Activated CD4-positive, CD25-positive, alpha-beta regulatory T cell (primary cell): ENCODE measurements at places on chromosomes 11 and 22.

- no peak for DNase-seq
These were observed 10.5 kb upstream of the EHD1 start for GRCh38 chr11:64888729-64889511.

GRCh38 chr11:129365816-129366215, 9.8 kb upstream of the BARX2 start:
- DNase-seq: no peak

GRCh38 chr22:29885610-29886009, 2.6 kb downstream of the MTMR3 start:
- DNase-seq: no peak

DNA sequence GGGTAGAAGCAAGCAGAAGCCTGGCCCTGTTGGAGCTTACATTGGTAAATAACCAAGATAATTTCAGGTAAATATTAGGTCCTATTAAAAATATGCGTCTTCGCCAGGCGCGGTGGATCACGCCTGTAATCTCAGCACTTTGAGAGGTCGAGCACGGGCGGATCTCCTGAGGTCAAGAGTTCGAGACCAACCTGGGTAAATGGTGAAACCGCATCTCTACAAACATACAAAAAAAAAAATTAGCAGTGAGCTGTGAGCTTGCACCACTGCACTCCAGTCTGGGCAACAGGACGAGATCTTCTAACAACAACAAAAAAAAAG, 529 bp upstream of the SULT4A1 start:
- DNase-seq: no peak

- no peak for DNase-seq
These were observed 9.6 kb downstream of the P2RY2 start for GRCh38 chr11:73227571-73228211.

DNA sequence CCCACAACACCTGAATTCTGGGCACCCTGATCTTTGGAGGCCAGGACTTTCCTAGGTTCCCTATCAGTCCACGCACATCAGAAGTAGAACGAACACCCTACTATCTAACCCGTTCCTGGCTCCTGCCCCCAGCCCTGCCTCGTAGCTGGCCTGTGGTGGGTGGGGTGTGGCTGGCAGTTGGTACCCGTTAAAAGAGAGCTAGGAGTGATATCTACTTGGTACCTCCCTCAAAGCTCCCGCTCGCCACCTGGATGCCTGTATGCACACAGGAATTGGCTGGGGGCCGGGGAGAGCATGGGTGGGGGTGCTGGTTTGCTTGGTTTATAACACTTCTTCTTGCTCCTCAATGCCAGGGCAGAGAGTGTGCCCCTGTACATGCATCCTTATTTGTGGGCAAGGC, 14.0 kb upstream of the NECTIN1 start:
- DNase-seq: no peak

- DNase-seq: no peak
These were observed 39.5 kb downstream of the XRRA1 start for GRCh38 chr11:74909385-74909784.

DNA sequence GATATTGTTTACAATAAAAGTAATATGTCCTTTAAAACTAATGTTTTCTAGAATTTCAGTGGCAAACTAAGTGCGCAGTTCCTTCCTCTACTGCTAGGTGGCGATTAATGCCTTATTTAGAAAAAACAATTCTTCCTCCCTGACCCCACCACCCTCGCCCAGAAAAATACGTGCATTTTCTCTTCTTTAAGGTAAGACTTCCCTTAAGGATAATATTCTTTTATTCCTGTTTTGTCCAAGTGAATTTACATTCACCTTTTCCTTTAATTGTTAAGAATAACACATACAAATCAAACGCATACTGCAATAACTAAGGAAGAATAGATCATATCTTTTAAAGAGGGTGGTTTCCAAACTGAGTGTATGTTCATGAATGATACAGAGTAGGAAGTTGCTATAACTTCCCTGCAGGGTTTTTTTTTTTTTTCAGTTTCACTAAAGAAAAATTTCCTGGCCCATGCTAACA, 17.0 kb upstream of the PSMA1 start:
- DNase-seq: no peak

DNA sequence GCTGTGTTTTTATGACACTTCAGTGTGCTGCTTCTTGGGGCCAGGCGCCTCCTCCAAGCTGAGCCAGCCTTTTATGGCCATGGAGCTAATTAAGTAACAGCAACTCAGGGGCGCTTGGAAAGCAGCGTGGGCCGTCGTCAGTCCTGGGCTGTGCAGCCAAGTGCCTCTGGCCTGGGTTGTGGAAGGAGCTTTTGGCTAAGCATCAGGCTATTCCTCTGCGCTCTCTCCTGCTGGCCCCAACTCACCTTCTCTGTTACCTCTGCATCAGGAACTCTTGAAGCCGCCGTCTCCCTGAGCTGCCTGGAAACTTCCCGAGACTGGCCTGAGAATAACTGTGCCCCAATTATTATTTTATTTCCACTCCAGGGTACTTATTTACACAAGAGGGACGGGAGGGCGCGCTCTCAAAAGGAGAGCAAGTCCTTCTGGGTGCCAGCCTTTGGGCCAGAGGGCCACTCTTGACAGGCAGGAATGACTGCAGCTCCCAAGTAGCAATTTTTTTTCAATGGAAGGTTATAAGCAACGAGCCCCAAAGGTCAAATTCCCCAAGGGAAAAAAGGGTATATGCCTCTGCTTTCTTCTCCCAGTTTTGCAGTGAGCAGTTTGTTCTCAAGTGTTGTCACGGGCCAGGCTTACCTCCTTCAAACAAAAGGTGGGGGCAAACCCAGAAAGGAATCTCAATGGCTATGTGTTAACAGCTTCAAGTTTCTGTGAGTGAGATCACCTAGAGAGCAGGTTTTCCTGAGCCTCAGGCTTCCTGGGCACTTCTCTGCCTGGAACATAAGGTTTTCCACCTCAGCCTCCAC, 38.5 kb upstream of the NAV2 start:
- DNase-seq: no peak

- DNase-seq: no peak
These were observed 22.9 kb downstream of the MS4A6E start for GRCh38 chr11:60349990-60350389.

GRCh38 chr11:131349368-131350086, 20.9 kb upstream of the NTM start:
- DNase-seq: no peak

GRCh38 chr11:48007677-48008076, 27.3 kb downstream of the PTPRJ start:
- no peak for DNase-seq

DNA sequence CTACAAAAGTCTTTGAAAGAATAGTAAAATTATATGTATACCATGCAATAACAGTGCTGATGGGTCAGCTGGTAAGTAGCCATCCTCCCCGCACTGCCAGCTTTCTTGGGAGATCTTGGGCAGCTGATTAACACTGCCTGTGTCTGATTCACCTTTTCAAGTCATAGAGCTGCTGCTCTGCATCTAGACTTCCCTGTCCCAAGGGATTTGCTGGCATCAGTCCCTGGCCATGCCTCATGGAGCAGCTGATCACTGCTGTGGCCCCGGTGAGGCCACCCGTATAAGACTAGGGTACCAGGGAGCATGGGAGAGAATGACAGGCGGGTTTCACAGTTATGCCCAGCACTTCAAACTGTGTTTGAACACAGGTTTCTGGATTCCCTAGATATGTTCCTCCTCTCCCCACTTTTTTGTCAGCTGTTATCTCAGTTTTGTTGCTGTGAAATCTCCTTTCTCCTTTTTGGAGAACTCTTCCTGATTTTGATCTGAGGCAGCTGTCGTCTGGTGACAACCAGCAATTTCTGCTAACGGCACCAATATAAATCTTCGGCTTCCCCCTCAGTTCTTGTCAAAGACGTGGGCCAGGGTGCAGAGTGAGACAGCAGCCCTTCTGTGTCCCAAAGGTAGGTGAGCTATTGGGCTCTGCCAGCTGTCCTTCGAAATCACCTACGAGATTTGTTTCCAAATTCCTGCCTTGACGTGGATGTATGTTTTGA, 438.9 kb downstream of the NTM start:
- no peak for DNase-seq

DNA sequence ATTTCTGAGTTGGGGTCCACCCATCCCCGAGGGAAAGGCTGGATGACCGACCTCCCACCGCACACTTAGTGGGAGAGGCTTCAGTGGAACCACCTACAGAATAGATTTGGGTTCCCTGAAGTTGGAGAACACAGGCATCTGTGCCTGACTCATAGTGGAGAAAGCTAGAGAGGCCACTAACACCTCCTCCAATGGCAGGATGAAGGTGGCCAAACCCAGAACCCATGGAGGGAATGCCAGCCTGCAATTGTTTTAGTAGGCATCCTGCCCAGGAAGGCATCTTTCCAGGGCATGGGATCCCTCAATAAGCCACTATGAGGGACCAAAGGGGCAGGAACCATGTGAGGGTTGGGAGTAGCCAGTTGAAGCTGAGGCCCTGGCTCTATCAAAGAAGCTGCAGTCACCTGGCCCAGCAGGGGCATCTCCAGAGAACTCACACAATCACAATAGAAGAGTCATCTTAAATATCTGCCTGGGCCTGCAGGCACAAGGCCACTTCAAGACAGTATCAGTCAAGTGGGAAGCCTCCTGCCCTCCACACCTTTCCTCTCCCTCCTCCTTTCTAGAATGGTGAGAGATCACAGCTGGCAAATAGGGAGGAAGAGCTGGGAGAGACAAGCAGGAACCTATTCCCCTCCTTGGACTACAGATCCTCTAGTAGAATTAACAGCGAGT, 124.1 kb upstream of the CSNK2A3 start:
- no peak for DNase-seq

- no peak for DNase-seq
These were observed 33.0 kb upstream of the PITPNB start for GRCh38 chr22:27952091-27952490.

- no peak for DNase-seq
These were observed 179.1 kb upstream of the E2F8 start for GRCh38 chr11:19419808-19420207.

DNA sequence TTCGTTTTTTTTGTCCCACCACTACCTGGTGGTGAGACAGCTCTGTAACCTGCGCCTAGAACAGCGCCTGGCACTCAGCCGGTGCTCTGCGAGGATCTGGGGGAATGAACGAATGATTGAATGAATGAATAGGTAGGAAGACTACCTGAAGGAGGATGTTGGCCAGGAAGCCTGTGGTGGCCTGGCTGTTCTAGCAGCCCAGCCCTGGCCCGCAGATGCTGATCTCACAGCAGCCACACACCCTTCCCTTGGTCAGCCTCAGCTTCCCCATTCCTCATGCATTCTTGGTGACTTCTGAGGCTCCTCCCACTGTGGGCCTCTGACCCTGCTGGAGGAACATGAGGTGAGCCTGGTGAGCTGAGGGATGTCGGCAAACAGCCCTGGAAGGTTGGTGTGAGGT, 3.7 kb downstream of the TRPM5 start:
- DNase-seq: no peak

DNA sequence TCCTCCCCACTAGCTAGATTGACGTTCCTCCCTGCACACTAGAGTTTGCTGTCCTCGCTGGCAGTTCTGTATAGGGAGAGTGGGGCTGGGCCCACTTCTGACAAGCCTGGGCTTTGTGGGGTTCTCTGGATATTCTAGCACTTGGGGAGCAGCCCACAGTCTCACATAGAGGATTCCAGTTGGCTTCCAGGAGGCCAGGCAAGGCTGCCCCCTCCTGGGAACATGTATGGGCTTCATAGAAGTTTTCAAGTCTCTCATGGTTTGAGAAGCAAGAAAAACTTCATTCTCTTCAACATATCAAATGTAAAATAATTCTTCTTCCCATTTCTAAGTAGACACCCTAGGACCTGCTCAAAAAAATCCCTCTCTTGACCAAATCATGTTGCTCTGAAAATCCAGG, 87.5 kb downstream of the NAV2 start:
- DNase-seq: no peak

DNA sequence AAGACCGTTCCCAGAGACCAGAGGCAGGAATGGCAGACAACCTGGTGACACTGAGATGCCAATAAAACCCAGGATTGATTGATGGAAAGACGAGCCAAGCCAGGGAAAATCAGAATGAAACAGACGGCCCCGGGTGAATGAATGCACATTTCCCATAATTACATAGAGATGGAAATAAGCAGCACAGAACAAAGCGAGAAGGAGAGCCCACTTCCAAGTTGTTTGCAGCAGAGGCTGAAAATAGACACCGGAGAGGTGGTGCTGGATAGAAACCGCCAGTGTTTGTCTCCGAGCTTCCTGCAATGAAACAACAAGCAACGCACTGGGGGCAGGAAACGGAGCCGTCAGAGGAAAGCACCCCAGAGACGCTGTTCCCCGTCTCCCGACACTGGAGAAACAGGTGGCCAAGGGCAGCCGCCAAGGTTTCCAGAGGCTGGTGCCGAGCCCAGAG, 406.8 kb downstream of the SHANK2 start:
- DNase-seq: no peak

DNA sequence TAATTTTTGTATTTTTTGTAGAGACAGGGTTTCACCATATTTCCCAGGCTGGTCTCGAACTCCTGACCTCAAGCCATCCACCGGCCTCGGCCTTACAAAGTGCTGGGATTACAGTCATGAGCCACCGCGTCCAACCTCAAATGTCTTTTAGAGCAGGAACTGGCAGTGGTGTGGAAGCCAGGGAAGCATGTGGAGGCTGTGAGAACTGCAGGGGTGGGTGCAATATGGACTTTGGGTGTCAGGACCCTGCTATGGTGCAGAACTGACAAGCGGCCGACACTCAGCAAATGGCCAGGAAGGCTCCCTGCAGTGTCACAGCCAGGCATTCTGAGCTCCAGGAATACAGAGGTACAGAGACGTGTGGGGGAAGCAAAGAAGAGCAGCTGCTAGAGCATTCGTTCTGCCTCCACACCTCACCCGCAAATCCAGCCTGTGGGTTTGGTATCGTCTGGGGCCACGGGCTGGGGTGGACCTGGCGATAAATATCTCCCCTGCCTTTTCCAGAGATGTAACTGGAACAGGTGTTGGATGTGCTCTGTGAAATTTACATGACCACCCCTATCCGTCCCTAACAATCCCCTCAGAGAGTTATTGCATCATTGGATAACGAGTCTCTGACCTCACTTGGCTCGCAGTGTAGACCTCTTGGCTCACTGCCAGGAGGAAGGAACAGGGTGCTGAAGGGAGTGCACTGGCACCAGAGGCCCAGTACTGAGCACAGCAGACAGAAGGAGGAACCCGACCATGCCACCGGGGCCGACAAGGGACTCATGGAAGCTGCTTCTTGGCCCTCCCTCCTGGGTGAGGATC, 624.7 kb upstream of the B3GAT1 start:
- no peak for DNase-seq

DNA sequence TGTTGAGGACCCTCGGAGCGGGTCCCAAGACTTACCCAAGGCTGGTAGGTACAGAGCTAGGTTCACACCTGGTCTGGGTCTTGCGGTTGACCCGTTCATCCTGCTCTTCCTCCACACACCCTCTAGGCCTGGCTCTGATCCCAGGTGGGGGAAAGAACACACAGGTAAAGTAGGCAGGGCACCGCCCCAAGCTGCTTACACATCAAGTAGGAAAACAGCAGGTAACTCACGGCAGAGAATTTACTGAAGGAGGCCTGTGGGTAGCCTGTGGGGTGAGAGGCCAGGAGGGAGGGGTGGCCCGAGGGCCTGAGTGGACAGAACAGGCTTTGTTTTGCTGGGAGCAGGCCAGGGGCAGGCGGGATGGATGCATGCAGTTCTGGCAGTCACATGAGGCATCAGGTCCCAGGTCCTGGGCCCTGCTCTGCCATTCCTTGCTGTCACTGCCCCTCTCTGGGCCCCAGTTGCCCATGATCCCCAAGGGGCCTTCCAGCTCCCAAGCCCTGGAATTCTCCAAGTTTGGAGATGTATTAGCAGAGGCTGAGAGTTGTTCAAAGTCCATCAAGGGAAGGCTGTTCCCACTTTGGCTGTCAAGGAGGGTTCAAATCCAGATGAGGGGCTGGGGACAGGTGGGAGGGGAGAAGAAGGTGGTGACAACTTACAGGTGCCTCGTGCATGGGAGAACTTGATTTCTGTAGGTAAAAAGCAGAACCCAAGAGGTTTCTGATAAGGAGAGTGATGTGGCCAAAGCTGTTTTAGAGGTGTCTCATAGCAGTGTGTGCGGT, 5.7 kb downstream of the TSKU start:
- no peak for DNase-seq
